ENCODE measurements at places on chromosomes 11 and 22. TPM values are rescaled to one million over a fixed set of nuclear protein-coding genes. Genes with fewer than 3 reads are reported as not detected.
A peak's percentile ranks its signal among the peaks of the same experiment; 100 is the strongest.

GRCh38 chr11:113613619-113614018 is 92.5 kb downstream of the TMPRSS5 start:
- DNase-seq = no peak

Gene OR10A2
- not detected for total RNA-seq

DNA sequence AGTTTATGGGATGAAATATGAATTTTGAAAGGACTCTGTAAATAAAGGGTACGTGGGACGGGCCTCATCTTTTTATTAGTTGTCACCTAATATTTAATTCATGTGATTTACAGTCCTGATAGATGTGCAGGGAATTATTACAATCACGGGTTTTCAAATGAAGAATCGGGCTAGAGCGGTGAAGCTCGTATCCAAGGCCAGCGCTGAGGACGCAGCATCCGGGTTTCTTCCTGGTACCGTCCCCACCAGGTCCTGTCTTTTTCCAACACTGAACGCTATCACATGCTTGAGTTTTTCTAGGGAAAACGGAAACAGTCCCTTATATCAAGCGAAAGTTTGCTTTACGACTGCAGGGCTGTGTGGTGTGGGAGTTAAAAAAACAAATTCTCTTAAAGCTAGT is 787 bp downstream of the SMDT1 start:
- no peak for DNase-seq

DNA sequence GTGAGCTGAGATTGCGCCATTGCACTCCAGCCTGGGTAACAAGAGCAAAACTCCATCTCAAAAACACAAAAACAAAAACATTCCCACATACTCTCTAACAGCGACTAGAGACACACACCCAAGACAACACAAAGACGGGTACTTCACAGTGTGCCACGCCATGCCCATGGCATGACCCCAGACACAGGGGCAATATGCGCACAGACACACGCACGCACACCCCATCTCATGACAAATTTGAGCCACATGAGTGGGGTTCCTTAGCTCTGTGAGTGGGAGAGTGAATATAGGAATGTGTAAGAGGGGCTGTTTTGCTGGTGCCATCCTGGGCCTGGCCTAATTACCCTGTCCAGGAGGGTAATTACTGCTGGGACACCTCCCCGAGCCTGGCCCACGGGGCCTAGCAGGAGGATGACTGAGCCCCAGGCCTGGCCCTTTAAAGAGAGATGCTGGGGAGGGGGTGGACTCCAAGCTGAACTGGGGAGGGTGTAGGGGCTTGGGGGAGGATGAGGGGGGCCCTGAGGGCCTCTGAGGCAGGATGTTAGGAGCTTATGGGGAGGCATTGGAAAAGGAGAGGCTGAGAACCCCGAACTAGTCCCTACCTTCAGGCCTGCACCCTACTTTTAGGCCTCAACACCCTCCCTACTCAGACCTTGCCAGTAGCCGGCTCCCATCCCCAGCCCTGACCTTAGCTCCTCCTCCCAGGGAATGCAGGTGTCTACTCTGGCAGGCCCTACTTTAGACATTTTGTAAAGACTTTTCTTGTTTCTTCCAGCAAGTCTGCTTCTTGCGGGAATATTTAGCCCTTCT is 1.5 kb downstream of the LTBP3 start:
- DNase-seq = no peak

GRCh38 chr22:45129703-45130524 is 33.8 kb upstream of the NUP50 start:
- no peak for DNase-seq

DNA sequence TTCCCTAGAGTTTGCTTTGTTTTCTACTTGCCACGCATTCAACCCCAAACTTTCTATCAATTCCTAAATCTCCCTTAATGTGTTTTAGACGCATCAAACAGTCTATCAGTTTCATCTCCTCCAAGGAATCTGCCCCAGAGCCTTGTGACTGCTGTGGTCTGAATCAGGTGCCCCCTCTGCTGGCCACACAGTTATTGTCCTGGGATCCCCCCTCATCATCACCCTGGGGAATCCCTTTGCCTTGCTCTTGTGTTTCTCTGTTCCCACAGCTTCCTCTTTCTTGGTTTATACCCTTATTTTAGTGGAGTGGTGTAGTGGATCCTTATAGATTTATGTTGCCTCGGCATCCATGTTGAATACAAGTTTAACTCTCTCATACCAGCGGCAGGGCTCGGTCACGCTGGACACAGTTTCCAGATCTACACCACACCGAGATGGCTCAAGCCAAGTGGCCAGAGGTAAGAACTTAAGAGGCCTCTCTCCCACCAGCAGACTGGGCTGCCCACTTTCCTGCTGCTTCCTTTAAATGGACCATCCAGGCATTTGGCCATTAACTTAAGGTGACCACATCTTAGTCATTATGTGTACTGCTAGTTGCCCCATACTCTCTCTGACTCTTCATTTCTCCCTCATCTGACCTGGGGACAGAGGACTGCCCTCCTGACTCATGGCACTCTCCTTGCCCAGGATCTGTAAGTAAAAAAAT is 8.2 kb downstream of the UPB1 start:
- no peak for DNase-seq

Gene SLC43A3
- total RNA-seq = 32.5 TPM

- no peak for DNase-seq
These were observed 88.0 kb downstream of the PARVA start for GRCh38 chr11:12465332-12465731.

- no peak for DNase-seq
These were observed 27.7 kb downstream of the ALG9 start for GRCh38 chr11:111843661-111844060.

GRCh38 chr22:26837784-26838470 is 180.5 kb downstream of the MIAT start:
- no peak for DNase-seq

Gene TLCD5
- total RNA-seq = 9.5 TPM

- DNase-seq = peak; percentile 92
These were observed 42.1 kb upstream of the CRTAM start for GRCh38 chr11:122796128-122796717.

Gene PRCP
- total RNA-seq = 63.8 TPM

DNA sequence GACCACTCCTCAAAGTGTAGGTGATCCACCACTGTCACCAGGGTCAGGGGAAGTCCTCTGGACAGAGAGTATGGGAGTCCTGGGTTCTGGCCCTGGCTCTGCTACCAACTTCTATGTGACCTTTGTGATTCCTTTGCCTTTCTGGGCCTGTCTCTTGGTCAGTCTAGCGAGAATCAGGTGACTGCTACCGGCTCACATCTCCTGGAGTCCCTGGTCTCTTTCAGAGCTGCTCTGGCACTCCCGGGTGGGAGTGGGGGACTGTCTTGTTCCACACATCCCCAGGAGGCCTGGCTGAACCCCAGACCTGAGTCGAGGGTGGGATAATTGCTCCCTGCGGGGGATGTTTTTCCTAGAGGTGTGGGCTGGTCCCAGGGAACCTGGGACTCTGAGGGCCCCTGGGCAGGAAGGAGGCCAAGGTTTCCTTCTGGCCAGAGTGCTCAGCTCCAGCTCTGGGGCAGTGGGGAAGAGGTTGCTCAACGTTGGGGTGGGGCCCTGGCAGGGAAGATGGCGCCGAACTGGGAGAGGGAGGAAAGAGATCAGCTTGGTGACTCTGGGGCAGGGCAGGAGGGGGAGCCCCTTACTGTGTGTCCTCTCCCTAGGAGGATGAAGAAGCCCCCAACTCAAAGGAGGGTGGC is 2.1 kb downstream of the SOX10 start:
- no peak for DNase-seq

DNA sequence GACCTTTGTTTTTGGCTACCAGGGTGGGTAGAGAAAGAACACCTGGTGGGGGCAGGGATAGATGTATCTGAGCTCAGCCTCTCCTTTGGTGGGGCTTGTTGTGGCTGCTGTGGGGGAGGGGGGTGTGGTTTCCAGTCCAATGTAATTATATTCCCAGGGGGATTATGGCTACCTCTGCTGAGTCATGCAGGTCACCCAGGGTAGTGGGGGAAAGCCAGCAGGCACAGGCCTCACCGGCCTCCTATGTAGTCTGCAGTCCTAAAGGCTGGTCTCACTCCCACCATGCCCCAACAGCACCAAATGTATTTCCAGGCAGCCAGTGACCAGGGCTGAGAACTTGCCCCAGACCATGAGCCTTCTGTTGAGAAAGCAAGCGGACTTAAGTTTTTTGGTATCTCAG is 119.6 kb downstream of the DYNC2H1 start:
- no peak for DNase-seq

GRCh38 chr22:20571531-20572007 is 64.2 kb downstream of the MED15 start:
- DNase-seq = peak; percentile 85

GRCh38 chr11:20023082-20023426 is 137.2 kb downstream of the DBX1 start:
- DNase-seq = no peak

Gene MYO18B
- total RNA-seq = 0.67 TPM

Gene OR56A3
- total RNA-seq = not detected

- no peak for DNase-seq
These were observed 376.7 kb upstream of the CCDC179 start for GRCh38 chr11:23236826-23237555.

Gene GRK3
- total RNA-seq = 35.3 TPM

DNA sequence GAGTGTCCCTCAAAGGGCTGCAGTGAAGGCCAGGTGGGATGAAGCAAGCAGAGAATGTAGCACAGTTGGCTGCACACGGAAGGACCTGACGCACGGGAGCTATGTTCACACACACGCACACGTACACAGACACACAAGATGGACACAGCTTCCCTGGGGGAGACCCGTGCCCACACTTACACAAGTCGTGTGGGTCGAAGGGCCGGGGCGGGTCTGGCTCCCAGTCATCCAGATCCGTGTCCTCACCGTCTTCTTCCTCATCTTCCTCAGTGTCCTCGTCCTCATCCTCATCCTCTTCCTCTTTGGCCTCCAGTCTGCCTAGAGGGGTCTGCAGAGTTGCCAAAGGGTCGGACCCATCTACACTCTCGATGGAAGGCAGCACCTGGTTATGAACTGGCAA is 51.6 kb upstream of the NFRKB start:
- no peak for DNase-seq

Gene CDC42EP2
- 11.7 TPM for total RNA-seq

GRCh38 chr22:37884420-37884819 is 21.7 kb upstream of the MICALL1 start:
- DNase-seq = no peak

Gene ABCG4
- total RNA-seq = 2.3 TPM

Gene CHADL
- 0.84 TPM for total RNA-seq

Gene TSSK2
- not detected for total RNA-seq

Gene APOL6
- total RNA-seq = 0.13 TPM

GRCh38 chr11:27679136-27680015 is 20.9 kb downstream of the BDNF start:
- no peak for DNase-seq

DNA sequence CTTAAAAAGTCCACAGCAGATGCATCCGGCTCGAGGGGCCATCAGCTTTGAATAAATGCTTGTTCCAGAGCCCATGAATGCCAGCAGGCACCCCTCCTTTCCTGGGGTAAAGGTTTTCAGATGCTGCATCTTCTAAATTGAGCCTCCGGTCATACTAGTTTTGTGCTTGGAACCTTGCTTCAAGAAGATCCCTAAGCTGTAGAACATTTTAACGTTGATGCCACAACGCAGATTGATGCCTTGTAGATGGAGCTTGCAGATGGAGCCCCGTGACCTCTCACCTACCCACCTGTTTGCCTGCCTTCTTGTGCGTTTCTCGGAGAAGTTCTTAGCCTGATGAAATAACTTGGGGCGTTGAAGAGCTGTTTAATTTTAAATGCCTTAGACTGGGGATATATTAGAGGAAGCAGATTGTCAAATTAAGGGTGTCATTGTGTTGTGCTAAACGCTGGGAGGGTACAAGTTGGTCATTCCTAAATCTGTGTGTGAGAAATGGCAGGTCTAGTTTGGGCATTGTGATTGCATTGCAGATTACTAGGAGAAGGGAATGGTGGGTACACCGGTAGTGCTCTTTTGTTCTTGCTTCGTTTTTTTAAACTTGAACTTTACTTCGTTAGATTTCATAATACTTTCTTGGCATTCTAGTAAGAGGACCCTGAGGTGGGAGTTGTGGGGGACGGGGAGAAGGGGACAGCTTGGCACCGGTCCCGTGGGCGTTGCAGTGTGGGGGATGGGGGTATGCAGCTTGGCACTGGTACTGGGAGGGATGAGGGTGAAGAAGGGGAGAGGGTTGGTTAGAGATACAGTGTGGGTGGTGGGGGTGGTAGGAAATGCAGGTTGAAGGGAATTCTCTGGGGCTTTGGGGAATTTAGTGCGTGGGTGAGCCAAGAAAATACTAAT is 1.9 kb downstream of the NEAT1 start:
- DNase-seq = no peak

DNA sequence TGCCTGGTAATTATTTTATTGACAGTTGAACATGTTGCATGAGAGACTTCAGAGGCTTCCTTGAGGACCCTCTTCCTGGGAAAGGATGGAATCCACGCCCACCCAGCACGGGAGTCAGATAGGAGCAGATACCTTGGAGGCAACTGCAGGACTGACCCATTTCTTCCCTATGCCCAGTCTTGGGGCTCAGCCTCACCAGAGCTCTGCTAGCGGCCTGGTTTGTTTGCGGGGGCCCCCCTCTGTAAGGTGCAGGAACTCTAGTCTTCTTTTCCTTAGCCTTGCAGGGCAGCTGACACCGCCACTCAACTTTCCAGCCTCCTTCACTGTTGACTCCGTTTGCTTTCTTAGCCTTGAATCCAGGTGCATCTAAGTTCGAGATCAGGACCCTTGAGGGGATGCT is 1032.8 kb downstream of the BRD1 start:
- DNase-seq = no peak

Gene C22orf23
- 0.54 TPM for total RNA-seq

Gene PNPLA2
- total RNA-seq = 62.2 TPM

DNA sequence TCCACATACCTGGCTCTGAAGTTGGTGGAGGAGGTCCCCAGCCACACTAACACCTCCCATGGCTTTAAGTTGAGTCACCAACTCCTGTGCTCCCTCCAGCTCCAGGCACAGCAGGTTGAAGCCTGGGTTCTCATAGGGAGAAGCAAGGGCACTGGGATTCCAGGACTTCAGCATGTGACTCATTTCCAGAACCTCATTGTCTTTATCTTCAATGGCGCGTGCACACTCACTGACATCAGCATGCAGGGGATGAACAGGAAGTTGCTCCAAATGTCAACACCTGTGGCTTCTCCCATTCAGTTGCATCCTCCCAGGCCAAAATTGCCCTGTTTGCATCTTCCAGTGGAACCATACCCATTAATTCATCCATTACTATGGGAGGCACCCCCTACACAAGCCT is 5.8 kb upstream of the UBQLNL start:
- DNase-seq = no peak

- DNase-seq = no peak
These were observed 706 bp downstream of the DCPS start for GRCh38 chr11:126304457-126305075.

- no peak for DNase-seq
These were observed 3.9 kb upstream of the SLC22A8 start for GRCh38 chr11:63019506-63019905.

Gene MMP13
- total RNA-seq = not detected

Gene RBFOX2
- total RNA-seq = 121 TPM

Data from H1 (cell line).